ENCODE measurements at places on chromosomes 2 and 18.

DNA sequence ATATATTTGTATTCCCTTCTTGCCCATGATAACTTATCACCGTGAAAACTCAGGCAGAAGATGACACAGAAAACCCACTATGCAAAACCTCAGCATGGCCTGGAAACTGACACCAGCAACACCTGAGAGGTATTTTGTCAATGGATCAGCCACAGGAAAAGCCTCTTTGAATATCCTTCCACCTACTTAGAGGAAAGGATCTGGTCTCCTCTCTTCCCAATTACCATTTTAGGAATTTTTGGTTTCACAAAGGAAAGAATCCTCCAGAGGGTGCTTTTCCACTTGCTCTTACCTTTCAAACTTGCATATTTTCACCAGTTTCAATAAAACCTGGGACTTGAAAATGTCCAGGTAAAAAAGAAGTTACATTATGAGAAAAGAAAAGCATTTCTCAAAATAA is 20.0 kb upstream of the MEIS1 start:
- no peak for DNase-seq

- no peak for DNase-seq
Observed at GRCh38 chr18:68394705-68395104, 320.2 kb downstream of the TMX3 start.

DNA sequence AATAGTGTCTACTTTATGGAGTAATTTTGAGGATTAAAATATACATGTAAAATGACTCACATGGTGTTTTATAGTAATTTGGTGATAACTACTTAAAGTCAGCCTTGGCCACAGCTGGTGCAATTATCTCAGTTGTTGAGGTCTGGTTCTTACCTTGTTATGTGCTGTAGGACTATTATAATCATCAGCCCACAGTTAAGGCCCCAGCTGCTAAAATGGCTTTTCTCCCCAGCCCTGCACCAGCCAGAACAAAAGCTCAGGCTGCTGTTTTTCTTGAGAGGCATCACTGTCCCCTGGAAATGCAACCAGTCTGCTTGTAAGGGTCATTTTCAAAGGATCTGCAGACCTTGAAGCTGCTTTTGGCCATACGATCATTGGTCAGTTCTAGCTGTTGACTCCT is 283.3 kb upstream of the THUMPD2 start:
- no peak for DNase-seq

- no peak for DNase-seq
Observed at GRCh38 chr2:46299365-46300263, 2.4 kb downstream of the EPAS1 start.

DNA sequence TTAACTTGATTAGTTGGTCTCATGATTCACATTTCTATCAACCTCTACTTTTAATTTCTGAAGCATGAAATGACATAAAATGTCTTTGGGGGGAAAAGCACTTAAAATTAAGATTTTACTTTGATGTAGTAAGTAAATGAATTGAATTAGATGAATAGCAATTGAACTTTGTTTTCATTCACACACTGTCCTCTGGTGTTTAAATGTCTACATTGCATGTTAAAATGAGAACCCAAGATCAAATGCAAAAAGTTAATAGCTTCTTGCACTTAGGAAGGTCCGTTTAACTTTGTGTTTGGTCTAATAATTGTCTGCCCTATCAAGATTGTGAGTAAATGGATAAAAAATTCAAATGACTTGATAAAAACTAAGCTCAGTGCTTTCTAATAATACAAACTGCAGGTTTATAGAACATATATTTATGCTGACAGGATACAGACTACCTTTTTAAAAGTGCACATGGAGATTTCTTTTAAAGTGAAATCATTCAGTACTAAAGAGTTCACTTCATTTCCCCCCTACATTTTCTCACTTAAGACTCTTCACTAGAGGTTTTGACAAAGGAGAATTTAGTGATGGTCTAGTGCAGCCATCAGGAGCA is 156.2 kb upstream of the NABP1 start:
- DNase-seq, result no peak

- DNase-seq, result no peak
Observed at GRCh38 chr2:1170241-1170640, 219.6 kb downstream of the SNTG2 start.

DNA sequence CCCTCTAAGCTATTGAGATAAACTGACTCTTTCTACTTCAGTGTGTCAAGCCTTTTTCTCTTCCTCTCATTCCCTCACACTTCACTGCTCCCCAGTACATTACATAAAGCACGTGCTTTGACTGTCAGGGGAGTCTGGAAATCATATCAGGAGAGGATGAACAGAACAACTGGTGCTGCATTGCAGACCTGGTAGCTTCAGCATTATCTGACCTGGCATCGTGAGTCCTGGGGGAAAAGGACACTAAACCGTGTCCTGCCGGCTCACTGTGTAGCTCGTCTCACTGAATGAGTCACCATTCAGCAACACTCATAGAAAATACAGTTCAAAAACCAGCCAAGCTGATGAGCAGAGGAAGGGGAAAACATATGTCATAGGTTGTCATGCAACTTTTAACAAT is 108.5 kb upstream of the UNC80 start:
- no peak for DNase-seq

- no peak for DNase-seq
Observed at GRCh38 chr18:25228410-25228809, 123.6 kb downstream of the ZNF521 start.

GRCh38 chr18:26215247-26215970 is 10.8 kb upstream of the TAF4B start:
- peak; percentile 18 for DNase-seq
